ENCODE measurements at places on chromosomes 4 and X.

DNA sequence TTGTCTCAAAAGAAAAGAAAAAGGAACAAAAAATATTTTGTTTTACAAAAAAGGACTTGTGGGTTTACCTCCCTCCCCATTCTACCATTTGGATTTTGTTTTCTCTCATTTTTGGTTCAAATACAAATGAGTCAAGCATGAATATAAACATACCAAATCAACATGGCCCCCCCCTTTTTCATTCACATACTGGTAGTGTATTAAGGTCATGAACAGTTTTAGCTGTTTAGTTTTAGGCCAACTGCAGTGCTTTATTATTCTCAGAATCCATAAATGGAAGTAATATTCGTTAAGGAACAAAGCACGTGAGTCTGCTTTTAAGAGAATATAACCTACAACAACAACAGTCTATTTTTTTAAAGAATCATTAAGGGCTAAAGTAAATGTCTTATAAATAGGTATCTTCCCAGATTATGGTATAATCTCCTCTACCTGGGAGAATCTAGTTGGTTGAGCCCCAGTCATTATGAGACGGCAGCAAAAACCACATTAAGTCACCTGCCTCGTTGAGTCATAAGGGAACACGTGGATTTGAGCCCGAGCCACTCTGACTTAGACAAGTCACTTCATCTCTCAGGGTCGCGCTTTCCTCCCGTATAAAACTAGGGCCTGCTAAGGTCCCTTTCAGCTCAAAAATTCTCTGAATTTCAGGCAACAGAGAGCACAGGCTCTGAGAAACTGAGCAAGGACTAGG is 26.7 kb downstream of the BCLAF3 start:
- DNase-seq, result no peak

GRCh38 chr4:55838952-55839351 is 14.5 kb upstream of the EXOC1 start:
- DNase-seq, result no peak

- no peak for DNase-seq
Measured at GRCh38 chrX:133723930-133724329, 261.5 kb downstream of the GPC3 start.

- DNase-seq, result no peak
Measured at GRCh38 chrX:12060489-12061260, 77.6 kb upstream of the FRMPD4 start.

DNA sequence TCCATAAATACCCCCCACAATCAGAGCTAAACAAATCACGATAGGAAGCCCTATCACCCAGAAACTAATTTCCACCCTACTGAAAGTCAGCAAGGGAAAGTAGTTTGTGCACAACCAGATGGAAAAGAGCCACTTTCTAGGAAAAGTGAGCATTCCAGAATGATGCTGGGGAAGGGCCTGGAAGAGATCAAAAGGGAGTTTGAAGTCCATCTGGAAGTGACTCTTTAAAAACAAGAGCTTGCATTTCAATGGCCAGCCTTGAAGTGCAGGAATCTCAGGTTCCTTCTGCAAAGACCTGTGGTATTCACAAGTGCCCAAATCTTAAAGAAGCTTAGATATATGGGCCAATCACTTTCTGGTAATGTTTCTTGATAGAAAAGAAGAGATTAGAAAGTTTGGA is 97.0 kb upstream of the LDB2 start:
- no peak for DNase-seq

DNA sequence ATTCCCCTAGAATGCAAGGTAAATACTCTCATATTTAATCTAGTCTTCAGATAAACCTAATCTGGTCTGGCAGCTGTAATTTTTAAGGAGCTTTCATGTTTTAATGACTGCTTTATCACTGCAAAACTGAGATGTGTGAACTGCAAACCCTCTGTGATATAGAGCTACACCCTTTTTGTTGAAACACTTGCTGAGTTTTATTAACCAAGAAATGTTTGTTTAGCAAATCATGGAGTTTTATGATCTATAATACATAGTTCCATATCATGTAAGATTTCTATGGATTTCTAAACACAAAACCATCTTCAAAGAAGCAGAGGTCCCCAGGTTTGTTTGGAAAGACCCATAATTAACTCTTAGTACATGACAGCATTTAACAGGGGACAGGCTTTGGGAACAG is 126.4 kb downstream of the BTC start:
- no peak for DNase-seq

- no peak for DNase-seq
Measured at GRCh38 chr4:165506849-165507248, 128.0 kb downstream of the CPE start.

Measured in stimulated activated CD8-positive, alpha-beta memory T cell treated with anti-CD3 and anti-CD28 coated beads, Interleukin-4, amount 100 ng/mL, for 24 hours (primary cell).